ENCODE measurements at places on chromosomes 2 and 18. TPM values are rescaled to one million over a fixed set of nuclear protein-coding genes. Genes with fewer than 3 reads are reported as not detected.

DNA sequence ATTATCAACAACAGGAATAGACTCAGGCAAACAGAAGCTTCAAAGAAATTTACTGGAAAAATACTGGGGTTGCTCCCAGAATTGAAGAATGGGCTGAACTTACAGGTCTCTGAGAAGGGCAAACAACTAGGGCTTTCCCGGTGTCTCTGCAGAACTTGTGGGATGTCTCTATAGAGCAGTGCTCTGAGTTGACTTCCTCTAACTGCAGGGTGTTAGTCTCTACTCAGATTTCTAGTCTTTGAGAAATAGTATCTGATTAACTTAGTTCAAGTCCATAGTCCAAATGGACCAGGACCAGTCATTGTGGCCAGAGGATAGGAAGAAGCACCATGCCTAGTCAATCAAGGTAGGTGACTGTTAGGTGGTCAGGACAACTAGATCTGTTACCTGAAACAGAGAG lies 45.8 kb downstream of the LIMS1 start:
- DNase-seq = no peak
- H3K4me3 ChIP-seq = peak overlapping the region; percentile 25
- H3K27me3 ChIP-seq = no peaks in the 10 kb centered on the region
- peak overlapping the region; percentile 92 for H3K27ac ChIP-seq
- H3K4me1 ChIP-seq = peaks cover 25% of the 10 kb centered on the region

DNA sequence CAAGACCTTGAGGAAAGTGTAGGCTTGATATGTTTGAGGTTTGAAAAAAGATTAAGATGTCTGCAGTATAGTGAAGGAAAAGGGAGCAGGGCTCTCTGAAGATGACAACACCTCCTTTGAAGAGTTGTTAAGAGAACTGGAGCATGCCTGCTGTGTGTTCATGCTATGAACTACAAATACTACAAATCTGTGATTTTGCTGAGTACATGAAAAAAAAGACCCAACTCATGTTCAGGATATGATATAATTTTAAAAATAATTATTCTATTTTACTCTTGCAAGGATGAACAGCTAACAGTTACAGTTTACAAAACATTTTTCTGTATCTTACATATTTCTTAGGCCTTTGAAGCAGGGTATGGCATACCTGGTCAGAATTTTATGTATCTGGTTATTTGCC lies 305.4 kb upstream of the CWC22 start:
- H3K36me3 ChIP-seq = no peaks in the 10 kb centered on the region
- H3K4me3 ChIP-seq = no peak overlapping the region
- no peaks in the 10 kb centered on the region for H3K4me1 ChIP-seq
- no peaks in the 10 kb centered on the region for H3K27me3 ChIP-seq
- H3K27ac ChIP-seq = no peak overlapping the region

DNA sequence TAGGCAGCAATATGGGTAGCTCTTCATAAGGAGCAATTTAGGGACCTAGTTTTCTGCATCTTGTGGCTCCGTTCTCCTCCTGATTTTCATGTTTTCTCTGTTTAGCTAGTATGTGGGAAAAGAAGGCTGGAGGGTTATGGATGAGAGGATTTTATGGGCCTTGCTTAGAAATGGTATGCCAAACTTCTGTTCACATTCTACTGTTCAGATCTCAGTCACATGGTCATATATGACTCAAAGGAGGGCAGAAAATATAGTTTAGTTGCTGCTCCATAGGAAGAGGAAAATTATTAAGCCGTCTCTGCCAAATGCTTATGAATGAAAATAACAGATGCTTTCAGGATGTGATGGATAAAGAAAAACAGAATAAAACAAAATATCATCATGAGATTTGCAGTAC lies 361.8 kb upstream of the CWC22 start:
- H3K4me1 ChIP-seq = no peaks in the 10 kb centered on the region
- no peaks in the 10 kb centered on the region for H3K36me3 ChIP-seq
- H3K27me3 ChIP-seq = no peaks in the 10 kb centered on the region
- H3K27ac ChIP-seq = no peak overlapping the region
- no peak for DNase-seq
- H3K4me3 ChIP-seq = no peak overlapping the region

DNA sequence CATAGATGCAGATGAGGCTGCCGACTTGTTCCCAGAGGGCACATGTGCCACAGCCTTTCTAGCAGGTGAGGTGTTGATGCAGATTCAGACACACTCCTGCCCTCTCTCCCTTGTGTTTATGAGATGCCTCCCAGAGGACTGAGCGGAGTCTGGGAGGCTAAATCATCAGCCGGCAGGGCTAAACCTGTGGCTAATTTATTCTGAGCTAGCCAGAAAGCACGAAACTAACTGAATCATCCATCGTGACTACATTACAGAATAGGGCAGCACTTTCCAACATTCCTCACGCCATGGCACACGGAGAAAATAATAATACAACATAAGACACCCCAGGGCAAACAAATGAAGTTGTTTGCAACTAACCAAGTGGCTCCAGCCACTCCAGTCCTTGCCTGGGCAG lies 101.7 kb upstream of the FZD7 start:
- H3K4me3 ChIP-seq = no peak overlapping the region
- no peak overlapping the region for H3K27ac ChIP-seq
- H3K27me3 ChIP-seq = peaks cover 46% of the 10 kb centered on the region
- peaks cover 2% of the 10 kb centered on the region for H3K36me3 ChIP-seq

- H3K4me3 ChIP-seq = peak overlapping the region; percentile 84
- peak overlapping the region; percentile 95 for H3K27ac ChIP-seq
- peaks cover 27% of the 10 kb centered on the region for H3K4me1 ChIP-seq
- DNase-seq = no peak
- no peaks in the 10 kb centered on the region for H3K27me3 ChIP-seq
- H3K36me3 ChIP-seq = peaks cover 2% of the 10 kb centered on the region
Observed at GRCh38 chr2:74205596-74205995, 7.2 kb downstream of the MTHFD2 start.

Gene CLIP4
- total RNA-seq = 36.8 TPM

Gene PRKCE
- 17.6 TPM for total RNA-seq

Gene TMEM169
- 2.2 TPM for total RNA-seq

Measured in T-helper 17 cell (primary cell).